ENCODE measurements at places on chromosomes 6 and 20.

DNA sequence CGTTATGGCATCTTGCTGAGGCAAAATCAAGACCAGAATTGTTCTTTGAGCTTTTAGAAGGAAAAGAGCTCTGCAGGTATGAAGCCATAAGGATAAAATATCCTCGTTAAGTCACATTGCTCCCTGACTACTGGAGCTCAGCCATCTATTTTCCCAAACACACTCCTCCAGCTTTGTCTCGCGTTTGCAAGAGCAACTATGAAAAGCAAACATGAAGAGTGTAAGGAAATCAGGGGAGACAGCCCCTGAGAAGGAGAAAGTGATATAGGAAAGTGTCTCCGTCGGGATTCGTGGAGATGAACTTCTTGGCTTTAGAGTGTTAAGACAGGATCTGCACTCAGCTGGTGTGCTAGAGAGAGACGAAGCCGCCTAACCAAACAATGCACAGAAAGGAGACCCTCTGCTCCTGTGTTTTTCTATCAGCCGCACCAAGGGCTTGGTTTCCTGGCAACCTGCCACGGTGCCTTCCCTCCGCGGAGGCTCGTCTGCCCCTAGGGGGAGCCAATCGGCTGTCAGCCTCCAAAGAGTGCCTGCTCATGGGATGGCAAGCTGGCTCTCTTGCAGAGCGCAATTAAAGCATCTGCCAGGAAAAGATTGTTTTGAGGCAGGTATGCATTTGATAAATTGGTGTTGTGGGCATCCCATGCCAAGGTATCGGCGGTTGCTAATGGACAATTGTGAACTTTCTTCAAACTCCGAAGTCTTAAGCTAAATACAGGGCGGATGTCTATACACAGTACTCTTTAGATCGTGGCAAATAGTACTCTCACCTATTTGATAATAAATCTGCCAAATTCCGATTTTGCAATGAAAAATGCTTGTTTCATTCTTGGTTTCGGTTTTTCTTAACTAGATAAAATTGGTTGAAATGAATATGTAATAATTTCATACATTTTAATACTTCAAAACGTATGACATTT lies 603.2 kb downstream of the RNF144B start:
- no peak for DNase-seq

- DNase-seq, result no peak
These were observed 8.5 kb upstream of the EDN3 start for GRCh38 chr20:59291740-59292383.

GRCh38 chr20:10527781-10528180 lies 92.7 kb downstream of the SLX4IP start:
- no peak for DNase-seq

GRCh38 chr6:108958900-108959770 lies 110.9 kb downstream of the ARMC2 start:
- DNase-seq, result no peak

DNA sequence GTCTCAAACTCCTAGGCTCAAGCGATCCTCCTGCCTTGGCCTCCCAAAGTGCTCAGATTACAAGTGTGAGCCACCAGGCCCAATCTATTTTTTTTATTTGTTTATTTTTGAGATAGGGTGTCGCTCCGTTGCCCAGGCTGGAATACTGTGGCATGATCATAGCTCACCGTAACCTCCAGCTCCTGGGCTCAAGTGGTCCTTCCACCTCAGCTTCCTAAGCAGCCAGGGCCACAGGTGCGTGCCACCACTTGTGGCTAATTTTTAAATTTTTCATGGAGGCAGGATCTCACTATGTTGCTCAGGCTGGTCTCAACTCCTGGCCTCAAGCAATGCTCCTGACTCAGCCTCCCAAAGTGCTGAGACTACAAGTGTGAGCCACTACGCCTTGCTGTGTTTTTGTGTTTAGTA lies 9.8 kb downstream of the KIF3B start:
- DNase-seq, result no peak

DNA sequence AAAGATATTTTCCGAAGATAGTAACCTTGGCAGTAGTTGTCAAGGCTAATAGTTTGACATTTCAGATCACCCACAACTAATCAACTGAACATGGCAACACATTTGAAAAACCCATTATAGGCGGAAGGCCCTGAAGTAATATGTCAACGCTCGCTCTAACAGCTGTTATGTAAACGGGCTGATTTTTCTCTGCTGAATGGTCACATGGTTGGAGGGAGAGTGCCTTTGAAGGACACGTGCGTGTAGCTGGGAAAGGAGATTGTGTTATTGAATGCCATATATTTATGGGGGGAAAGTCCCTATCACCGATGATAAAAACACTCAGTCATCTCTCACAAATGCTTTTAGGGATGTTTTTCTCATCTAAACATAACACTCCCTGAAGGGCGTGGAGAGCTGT lies 160.0 kb upstream of the RALGAPA2 start:
- DNase-seq, result no peak

DNA sequence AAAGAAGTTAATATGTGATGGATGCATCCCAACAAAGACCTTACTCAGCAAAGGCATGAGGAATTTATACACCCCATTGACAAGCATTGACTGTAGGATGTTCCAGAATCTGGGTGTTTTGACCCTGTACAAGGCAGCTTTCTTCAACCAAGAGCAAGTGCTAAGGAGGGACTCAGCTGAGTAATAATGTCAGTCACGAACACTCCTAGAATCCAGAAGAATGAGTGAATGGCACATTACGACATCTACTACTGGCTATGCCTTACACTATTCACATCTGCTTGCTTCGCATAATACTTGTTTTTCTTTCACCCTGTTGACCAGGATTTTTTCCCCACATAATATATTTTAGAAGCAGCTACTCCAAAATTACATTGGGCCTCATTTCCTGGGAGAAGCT lies 42.5 kb upstream of the VGLL2 start:
- no peak for DNase-seq

DNA sequence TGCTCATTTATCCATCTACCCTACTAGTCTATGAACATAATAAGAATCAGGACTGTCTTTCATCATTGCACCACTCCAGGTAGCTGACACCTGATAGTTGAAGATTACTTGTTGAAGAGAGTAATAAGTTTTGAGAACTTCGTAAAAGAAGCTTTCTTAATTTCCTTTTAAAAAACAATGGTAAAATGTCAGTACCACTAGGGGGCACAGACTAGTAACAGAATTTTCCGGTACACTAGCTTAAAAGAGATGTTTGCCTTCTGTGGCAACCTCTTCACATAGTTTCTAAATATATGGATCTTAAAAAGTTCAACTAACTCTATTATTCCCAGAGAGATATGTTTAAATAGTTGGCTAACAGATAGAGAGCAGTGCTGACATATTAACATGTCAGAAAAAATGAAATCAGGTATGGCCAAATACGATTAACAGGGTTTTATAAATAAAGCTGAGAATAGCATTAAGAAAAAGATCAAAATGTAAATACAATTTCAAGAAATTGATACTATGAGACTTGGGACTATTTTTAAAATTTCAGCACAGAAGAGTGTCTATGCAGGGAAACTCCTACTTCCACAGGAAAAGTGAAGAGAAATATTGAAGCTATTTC lies 5.4 kb upstream of the KCNQ5 start:
- no peak for DNase-seq

DNA sequence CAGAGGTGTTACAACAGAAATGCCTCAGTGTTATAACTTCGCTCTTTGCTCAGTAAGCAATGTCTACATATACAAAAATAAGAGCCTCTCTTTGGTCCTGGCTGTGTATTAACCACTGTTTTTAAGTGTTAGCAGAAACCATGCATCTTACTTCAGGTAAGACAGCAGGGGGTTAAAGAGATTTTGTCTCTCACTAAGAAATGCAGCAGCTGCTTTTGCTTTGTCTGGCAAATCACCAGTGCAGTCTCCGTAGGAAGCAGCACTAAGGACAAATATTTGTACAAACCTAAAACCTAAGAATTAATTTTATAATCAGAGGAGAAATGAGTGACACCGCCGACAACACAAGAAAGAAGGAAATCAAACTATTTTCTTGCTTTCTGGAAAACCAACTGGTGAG lies 758 bp downstream of the SMIM28 start:
- no peak for DNase-seq

DNA sequence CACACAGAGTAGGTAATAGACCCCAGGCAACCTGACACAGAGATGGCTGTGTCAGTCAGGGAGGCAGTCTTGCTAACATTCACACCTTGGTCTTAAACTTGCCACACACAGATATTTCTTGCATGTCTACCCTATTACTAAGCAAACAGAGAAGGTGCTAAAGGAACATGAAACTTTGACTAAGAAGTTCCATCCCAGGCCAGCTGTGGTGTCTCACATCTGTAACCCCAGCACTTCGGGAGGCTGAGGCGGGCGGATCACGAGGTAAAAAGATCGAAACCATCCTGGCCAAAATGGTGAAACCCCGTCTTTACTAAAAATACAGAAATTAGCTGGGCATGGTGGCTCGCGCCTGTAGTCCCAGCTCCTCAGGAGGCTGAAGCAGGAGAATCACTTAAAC lies 222.4 kb upstream of the JARID2 start:
- DNase-seq, result no peak

GRCh38 chr6:101502818-101503217 lies 109.3 kb downstream of the GRIK2 start:
- no peak for DNase-seq

DNA sequence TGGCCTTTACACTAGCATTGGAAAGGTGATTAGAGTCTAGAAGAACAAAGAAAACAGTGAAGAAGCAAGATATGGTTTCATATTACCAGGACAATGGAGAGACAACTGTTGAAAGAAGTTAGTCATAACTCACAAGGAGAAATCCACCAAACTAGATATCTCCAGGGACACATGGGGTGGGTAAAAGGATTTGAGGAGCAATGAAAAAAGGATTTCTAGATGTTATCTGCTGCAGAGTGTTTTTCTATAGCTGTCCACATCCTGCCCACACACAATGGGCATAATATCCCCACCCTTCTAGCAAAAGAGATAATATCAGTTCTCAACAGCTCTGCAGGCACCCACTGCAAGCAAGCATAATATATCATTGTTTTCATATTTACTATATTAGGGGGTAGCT lies 303.1 kb downstream of the HAO1 start:
- no peak for DNase-seq

DNA sequence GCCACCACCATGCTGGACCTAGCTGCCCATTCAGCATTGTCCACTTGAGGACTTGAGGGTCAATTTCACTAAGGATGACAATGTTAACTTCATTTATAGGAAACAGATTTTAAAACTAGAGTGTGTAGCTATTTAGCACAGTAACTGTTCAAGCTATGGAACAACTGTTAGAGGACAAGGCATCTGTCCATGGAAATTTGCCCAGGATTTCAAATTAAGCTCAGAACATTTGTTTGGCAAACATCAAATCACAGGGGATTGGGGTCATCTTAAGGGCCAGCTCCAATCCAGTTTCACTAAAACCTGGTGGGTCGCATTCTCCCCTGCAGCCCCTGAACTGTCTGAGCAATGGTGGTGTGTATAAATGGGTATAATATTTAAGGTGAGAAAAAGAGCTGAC lies 35.1 kb downstream of the PM20D2 start:
- DNase-seq, result no peak

DNA sequence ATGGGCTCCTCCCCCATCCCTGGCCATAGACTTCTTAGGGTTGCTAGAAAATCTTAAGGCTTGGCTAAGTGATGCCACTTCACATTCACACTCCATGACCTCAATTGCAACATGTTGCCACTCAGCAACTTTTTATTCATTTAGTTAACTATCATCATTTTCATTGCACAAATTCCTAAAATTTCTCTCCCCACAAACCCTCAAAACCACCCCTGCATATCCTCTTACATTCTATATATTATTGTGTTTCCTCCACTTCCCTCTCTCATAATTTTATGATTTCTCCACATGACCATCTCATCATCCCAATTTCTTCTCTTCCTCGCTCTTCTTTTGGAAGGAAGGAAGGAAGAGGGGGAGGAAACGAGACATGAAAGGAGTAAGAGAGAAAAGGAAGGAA lies 436.0 kb downstream of the HACE1 start:
- DNase-seq, result no peak

- no peak for DNase-seq
These were observed 26.7 kb downstream of the GPX6 start for GRCh38 chr6:28488916-28489365.

DNA sequence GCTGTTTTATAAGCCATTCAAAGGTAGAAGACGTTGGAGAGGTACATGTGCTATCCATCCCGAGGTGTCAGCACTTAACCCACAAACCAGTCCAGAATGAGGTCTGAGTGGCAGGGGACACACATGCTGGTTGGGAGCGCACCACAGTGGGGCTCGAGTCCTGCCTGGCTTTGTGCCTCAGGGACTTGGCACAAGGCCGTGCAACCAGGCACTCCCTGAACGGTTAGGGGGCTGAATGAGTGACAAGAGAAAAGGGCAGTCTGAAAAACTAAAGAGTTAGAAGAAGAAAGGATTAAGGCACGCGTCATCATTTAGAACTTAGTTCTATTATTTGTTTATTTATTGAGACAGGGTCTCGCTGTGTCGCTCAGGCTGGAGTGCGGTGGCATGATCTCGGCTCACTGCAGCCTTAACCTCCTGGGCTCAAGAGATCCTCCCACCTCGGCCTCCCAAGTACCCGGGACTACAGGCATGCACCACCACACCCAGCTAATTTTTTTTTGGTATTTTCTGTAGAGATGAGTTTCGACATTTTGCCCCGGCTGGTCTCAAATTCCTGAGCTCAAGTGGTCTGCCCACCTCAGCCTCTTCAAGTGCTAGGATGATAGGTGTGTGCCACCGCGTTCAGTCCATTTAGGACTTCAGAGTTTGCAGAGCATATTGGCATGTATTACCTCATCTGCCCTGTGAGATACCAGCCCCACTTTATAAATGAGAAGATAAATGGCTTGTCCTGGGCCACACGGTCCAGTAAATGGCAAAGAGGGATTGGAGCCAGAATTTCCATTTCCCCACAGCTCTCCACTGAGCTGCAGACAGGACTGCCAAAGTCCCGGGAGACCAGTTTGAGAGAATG lies 47.4 kb upstream of the IRF4 start:
- DNase-seq, result no peak

- no peak for DNase-seq
These were observed 8.8 kb downstream of the MAP7 start for GRCh38 chr6:136541395-136541794.

GRCh38 chr6:95780037-95780436 lies 202.7 kb downstream of the MANEA start:
- DNase-seq, result no peak

- no peak for DNase-seq
These were observed 1.7 kb upstream of the GMPR start for GRCh38 chr6:16236631-16237199.

DNA sequence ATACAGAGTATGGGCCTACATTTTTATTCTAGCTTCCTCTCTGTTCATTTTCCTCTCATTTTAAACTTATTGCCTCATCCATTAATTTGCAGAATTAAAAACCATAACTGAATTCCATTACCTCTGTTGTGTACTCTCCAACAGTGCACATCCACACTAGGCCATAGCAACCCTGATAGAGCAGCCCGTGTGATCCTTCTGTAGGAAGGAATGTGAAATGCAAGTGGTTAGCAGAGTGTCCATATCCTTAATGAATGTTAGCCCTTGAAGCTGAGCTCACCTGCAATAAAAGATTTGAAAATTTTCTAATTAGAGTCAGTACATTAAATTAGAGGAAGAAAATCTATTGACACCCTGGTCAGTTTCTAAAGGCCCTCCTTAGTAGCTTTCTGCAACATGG lies 6.5 kb upstream of the GRIK2 start:
- no peak for DNase-seq

GRCh38 chr6:20402342-20403069 lies 827 bp downstream of the E2F3 start:
- DNase-seq, result no peak
